Cardiac muscle cell (in vitro differentiated cells and primary cell): ENCODE measurements at places on chromosomes 11 and 22. TPM values are rescaled to one million over a fixed set of nuclear protein-coding genes. Genes with fewer than 3 reads are reported as not detected.

Gene TMEM134
- 255 and 272 TPM in 2 replicates for polyA plus RNA-seq

Gene E2F8
- polyA plus RNA-seq = 5.8 and 9.6 TPM in 2 replicates

Gene RNF121
- polyA plus RNA-seq = 16.2 and 16.8 TPM in 2 replicates

Gene TST
- polyA plus RNA-seq = 34.8 and 36.2 TPM in 2 replicates

Gene YIF1A
- 116 and 147 TPM in 2 replicates for polyA plus RNA-seq

Gene ISX
- polyA plus RNA-seq = not detected in 2 replicates

Gene KREMEN1
- polyA plus RNA-seq = 18.0 and 18.1 TPM in 2 replicates

Gene OR10D3
- polyA plus RNA-seq = not detected in 2 replicates
